ENCODE measurements at places on chromosomes 7 and 10.

DNA sequence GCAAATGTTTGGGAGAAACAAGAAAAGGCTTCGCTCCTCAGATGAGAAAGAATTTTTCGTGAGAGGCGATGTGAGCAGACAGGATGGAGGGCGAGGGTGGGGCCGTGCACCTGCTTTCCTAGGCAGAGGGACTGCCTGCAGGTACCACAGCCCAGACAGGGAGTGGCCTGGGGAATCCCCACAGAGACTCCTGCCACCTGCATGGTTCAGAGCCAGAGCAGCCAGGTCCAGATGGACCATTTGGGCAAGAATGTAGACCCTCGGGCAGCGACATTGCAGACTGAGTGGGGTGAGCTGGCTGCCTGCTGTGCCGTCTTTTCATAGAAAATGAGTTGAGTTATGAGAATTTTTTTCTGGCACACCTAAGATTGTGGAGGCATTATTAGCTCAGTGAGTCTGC lies 216.8 kb downstream of the SNX10 start:
- DNase-seq = no peak

- DNase-seq = peak; percentile 80
Observed at GRCh38 chr7:5452937-5453540, 29.4 kb upstream of the TNRC18 start.

DNA sequence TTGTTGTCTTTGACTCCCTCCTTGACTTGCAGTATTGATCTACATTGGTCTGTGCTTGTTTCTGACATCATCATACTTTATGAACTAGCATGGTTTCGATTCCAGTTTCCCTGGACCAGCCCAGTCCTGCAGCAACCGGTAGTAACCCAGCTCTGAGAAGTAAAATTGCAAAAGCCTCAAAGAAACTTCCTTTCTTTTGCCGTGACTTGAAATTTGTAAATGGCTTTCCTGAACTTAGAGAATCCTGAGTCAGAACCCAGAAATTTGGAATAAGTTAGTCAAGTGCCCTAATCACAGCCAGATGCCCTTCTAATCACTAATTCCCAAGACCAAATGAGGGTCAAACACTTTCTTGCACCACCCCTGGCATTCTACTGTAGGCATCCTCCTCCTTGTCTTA lies 15.0 kb downstream of the TAS2R60 start:
- peak; percentile 65 for DNase-seq

DNA sequence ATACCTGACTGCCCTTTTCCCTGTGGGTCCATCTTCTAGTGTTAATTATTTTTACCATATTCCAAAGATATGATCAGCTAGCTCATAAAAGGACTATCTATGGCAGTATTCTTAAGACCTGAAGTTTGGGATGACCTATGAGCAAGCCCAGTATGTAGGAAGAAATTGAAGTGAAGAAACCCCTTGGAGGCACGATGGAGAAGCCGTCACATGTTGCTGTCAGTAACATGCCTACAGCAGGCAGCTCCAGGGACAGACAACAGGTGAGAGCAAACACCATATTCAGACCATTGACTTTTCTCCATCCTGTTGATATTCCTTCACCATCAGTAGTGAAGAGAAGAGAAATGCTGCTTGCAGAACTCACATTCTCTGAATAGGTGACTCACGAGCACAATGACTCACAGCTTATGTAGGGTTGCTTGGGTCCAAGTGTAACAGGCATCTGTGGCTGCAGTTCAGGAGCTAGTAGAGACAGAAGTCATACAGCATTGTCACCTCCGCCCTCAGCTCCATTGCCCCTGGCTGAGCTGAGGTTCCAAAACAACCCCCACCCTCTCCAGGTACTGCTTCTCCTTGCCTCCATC lies 8.4 kb upstream of the LYZL2 start:
- DNase-seq = peak; percentile 86

DNA sequence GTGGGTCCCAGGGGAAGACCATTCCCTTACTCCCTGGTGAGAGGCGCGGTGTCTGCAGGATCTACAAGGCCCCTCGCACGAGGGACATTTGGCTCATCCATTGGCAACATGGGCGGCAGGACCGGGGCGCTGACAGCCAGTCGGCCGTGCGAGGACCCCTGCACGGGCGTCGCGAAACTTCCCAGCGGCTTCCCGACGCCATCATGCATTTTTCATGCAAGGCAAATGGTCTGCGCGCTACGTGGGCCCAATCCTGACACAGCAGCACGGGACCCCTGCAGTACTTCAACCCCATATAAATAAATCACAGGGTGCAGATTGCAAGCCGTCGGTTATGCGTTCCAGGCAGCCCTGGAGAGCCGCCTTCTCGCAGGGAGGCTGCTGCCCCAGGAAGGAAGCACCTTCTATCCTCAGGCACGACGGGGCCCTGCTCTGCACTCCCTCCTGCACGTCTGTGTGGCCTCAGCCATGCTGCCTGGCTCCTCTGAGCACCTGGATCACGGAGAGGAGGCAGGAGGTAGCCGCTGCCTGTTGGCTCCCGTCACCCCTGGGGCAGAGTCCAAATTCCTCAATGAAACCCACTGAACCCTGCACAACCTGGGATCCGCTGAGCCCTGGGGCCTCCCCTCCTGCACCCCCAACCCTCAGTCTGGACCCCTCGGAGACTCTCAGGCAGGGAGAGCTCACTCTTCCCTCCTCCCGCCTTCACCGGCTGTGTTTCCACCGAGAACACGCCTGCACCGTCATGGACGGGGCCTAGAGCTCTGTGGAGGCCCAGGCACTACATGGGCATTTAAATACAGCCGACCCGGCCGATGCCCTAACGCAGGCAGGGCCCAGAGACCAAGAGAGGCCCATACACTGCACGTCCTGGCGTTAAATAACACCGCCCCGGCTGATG lies 90.5 kb downstream of the PDGFA start:
- no peak for DNase-seq

GRCh38 chr7:116687801-116688201 lies 15.8 kb downstream of the MET start:
- DNase-seq = peak; percentile 82

DNA sequence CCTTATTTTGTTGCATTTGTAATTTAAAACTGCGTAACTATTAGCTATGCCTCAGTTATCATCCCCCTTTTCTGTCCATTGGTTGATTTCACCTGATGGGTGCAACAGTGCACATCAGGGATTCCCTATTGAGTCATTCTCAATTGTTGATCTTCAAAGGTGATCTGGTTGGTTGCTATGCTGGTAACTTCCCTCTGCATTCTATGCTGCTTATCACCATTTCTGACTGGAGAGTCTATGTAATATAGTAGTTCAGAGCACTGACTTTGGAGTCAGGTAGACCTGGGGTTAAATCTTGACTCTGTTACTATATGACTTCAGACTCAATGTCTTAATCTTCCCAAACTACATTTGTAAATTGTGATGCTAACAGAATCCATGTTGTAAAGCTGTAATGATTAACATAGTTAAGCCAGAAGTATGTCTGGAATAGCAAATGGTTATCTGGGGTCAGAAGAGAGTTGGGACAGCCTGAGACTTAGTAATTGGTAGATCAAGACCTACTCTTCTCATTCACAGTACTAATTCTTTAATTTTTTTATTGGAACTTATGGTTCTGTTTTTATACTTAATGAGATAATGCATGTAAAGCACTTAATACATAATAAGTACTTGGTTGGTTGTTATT lies 38.1 kb downstream of the EXOC6 start:
- peak; percentile 9 for DNase-seq

- DNase-seq = no peak
Observed at GRCh38 chr7:23226844-23227450, 19.6 kb upstream of the GPNMB start.

GRCh38 chr10:50501478-50501877 lies 122.3 kb downstream of the SGMS1 start:
- DNase-seq = peak; percentile 54

DNA sequence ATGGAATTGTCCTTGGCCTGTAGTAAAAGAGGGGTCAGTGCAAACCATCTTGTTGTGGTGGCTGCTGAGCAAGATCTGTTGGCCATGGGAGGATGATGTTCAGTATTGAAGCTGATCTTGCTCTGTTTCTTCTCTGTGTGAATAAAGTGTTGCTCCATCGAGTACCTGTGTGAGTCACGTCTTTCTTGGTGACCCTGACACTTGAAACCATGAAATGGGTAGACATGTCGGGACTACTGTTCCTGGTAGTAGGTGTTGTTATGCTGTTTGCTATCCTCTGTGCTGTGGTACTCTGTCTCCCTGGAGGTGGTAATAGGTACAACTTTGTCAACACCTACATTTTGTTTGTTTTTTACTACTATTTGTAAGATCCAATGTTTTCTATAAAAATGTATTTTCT lies 330.6 kb downstream of the MDFIC start:
- no peak for DNase-seq

DNA sequence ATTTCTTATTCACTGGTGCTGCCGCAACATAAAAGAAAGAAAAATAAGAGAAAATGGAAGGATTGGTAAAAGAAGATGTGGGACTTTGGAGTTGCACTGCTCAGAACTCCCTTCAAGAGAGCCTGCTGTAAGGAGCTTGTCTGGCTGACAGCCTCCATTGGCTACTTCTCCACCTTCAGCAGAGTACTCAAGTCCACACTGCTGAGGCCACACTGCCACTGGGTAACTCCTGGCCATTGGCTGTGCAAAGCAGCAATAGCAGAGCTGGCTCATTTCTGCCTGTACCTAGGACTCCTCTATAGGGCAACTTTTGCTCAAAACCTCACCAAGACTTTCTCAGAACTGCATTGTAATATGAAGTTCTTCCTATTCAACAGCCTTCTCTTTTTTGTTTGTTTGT lies 38.7 kb upstream of the PCLO start:
- no peak for DNase-seq

- peak; percentile 70 for DNase-seq
Observed at GRCh38 chr10:17951868-17952371, at the start of gene SLC39A12. SLC39A12 (plus strand) TSS chr10:17951918; CDS start chr10:17953277, 1,359 bp downstream.

DNA sequence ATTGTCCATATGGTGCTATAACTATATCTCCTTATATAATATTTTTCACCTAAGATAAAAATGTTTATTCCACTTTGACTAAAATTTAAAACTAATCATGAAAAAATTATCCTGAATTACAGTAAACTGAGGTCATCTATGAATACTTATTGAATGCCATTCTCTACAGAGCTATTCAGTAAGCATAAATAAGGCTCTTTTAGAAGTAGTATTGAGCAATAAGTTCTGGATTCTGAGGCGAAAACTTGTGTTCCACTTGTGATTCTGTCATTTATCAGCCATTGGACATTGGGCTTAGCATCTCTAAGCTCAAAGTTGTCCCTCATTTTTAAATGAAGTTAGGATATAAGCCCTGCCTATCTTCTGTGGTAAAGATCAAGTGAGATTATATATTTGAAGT lies 130.8 kb downstream of the WNT2 start:
- DNase-seq = no peak

DNA sequence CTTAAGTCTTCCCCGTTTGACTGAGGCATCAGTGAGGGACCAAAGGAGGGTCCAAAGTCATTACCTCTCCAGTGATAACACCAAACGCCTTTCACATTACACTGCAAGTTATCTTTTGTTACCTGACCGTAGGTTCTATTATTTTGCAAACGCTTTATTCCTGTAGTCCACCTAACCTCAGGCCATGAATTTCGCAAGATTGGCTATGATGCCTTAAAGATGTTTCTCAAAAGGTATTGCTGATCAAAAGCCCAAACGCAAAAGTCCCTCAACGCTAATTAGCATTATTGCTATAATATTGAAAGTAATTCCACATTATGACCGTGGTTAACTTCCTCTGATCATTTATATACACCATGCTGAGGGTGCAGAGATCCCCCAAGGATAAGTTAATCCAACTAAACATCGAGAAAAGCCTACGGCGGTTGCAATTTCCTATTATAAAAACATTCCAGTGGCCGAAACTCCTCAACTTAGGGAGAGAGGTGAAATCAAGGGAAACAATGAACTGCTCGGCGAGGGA lies 649 bp downstream of the DNA2 start:
- DNase-seq = peak; percentile 7

DNA sequence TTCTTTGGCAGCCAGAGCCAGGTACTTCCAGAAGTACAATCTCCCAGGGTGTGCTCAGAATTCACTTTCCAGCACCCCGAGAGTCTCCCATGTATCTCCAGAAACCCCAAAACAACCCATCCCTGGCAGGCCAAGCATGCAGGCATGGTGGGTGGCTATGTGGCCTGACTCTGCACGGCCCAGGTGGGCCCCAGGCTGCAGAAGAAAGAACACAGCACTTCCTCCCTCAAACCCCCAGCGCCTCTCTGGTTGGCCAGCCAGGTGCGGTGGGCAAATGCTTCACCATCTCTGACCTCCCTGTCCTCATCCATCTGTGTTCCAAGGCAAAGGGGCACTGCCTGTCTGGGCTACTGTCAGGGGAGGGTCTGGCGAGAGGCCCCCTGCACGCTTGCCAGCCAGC lies 100.3 kb downstream of the MKI67 start:
- DNase-seq = no peak

DNA sequence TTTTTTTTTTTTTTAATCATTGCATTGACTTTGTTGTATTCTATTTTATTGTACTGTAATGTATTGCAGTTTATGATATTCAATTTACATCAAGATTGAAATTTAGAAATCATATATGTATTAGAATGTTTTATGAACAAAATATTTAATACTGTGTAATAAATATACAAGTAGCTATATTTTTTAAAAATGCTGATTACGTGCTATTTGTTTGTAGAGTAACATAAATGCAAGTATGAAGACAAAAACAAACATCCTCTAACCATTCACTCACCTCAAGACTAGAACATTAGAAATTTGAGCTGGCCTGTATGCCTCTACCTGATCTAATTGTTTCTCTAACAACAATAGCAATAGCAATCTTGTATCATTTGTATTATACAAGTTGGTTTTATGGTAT lies 290.3 kb downstream of the GATA3 start:
- DNase-seq = no peak

DNA sequence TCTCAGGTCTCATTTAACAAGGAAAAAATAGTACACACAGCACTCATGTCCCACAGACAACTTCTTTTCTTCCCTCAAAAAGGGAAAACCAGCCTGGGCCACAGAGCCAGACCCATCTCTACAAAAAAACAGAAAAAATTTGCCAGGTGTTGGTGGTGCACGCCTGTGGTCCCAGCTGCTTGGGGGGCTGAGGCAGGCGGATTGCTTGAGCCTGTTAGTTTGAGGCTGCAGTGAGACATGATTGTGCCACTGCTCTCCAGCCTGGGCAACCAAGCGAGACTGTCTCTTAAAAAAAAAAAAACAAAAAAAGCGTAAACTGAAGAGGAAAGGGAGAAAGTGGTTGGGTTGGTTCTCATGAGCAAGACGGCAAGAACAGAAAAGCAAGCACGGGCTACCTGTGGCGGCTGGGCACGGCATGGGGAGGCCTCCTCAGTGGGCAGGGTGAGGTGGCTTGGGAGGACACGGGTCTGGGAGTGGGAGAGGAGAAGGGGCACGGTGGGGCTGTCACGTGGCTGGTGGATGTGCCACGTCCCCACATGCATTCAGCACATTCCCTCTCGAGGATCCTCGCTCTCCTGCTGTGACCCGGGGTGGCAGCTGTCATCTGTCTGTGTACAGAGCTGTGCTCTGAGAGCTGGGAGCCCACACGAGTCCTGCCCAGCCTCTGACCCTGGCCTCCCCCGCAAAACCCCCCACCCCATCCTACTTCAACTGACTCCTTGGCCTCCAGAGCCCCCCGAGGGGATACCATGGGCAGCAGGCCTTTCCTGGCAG lies 219.7 kb downstream of the MLLT10 start:
- no peak for DNase-seq

- peak; percentile 32 for DNase-seq
Observed at GRCh38 chr10:113187063-113187777, 237.2 kb downstream of the TCF7L2 start.

- DNase-seq = no peak
Observed at GRCh38 chr10:27618906-27619305, 114.8 kb downstream of the RAB18 start.
